ENCODE measurements at places on chromosomes 1 and 21.
A peak's percentile ranks its signal among the peaks of the same experiment; 100 is the strongest.

GRCh38 chr1:224289396-224289795 lies 40.6 kb downstream of the NVL start:
- DNase-seq, result no peak

DNA sequence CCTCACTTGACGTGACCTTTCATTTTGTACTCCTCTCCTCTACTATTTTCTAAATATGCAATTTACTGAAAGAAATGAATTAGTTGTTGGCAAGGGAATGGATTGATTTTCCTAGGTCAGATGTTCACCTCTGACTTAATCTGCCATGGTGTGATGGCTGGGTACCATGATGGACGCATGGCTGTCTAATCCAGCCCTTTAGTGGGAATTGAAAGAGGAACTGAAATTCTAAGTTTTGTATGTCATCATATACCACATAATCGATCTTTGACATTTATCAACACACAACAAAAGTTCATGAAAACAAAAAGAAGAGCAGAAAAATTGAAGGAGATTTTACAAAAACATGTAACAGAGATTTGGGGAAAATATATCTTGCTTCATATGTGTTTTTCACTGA lies 331.3 kb upstream of the SNX7 start:
- DNase-seq, result no peak

DNA sequence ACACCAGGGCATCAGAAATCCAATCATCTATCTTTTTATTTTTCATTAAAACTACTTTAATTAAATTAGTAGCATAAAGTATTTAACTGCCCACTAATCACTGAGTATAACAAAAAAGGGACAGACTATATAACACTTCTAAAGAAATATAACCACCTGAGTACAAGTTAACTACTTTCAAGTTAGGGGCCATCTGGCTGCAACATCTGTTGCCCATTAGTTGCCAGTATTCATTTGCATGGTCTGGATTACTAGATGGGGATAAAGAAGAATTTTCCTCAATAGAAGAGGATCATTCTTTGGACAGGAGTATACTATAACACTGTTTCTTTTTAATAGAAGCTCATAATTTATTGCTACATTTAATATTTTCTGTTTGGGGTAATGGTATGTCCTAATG lies 446.4 kb downstream of the AMY1C start:
- DNase-seq, result no peak

- no peak for DNase-seq
Measured at GRCh38 chr1:118346936-118347335, 161.9 kb upstream of the SPAG17 start.

GRCh38 chr21:44924606-44925377 lies 4.1 kb upstream of the ITGB2 start:
- DNase-seq, result peak; percentile 66

DNA sequence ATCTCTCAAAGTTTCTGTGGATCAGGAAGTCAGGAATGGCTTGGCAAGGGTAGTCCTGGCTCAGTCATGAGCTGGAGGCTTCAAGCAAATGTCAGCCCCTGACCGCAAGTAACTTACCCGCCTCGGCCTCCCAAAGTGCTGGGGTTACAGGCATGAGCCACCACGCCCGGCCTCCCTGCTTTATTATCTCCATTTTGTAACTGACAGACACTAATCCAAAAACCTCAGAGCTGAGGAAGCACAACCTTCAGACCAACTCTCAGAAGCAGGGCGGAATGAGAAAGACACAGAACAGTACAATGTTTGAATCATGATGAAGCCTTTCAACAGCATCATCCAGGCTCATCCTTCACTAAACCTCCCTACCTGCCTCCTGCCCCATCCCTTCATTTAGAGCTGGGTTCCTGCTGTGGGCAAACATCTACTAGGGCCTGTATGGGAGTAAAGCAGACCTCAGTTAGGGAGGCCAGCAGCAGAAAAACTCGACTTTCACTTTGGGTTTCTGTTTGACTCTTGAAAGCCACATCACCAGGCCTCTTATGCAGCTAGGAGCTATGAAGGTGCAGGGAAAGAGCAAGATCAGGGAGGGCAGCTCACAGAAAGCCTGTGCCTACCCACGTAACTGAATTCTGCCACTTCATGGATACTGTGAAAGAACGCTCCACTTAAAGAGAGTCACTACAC lies 84.4 kb upstream of the RAB4A start:
- peak; percentile 52 for DNase-seq

DNA sequence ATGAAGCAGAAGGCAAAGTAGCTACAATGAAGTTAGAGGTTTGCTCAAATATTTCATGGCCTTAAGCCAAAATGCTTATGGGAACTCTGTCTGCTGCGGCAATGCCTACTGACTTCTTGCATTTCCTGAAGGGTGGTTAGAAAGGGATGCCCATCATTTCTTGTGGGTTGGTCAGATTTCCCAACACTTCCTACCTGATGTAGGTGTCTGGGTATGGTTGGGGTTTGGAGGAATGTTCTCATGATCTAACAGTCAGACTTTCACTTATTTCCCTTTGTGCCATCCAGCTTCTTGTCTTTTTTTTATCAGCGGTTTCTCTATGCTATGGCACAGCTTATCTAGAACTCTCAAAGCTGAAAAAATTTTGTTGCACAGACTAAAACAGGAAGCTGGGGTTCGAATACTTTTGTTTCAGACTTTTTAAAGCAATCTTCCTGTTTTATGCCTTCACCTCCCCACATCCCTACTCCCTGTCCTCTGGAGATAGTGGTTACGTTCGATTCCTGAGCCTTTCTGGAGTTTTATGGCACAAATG lies 307.7 kb downstream of the USP25 start:
- DNase-seq, result no peak

DNA sequence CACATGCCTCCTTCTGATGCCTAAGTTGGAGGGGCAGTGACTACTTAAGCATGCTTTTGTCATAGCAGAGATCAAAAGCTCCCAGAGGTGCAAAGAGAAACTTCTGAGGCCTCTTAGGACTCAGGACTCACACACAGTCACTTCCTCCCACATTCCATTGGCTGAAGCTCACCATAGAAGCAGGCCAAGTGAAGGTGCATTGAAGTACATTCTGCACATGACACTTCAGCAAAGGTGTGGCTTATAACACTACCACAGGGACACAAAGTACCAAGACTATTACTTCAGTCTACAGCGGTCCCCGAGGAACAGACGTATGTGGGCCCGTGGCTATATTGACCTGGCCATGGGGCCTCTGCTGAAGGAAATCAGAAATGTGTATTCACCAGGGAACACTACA lies 2.5 kb upstream of the POGK start:
- DNase-seq, result no peak

DNA sequence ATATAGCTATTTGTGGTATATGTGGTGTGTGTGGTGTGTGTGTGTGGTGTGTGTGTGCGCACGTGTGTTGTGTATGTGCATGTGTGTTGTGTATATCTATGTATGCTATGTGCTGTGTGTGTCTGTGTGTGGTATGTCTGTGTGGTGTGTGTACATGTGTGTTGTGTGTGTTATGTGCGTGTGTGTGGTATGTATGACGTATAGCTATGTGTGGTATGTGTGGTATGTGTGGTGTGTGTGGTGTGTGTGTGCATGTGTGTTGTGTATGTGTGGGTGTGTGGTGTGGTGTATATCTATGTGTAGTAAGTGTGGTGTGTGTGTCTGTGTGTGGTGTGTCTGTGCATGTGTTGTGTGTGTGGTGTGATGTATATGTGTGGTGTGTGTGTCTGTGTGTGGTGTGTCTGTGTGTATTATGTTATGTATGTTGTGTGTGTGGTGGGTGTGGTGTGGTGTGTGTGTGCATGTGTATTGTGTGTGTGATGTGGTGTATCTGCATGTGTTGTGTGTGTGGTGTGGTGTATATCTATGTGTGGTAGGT lies 59.8 kb downstream of the EDN2 start:
- DNase-seq, result no peak

GRCh38 chr1:195326325-195326724 lies 1281.9 kb downstream of the KCNT2 start:
- DNase-seq, result no peak

GRCh38 chr1:87242445-87243185 lies 86.1 kb upstream of the LMO4 start:
- no peak for DNase-seq
